ENCODE measurements at places on chromosomes 1 and 21.

DNA sequence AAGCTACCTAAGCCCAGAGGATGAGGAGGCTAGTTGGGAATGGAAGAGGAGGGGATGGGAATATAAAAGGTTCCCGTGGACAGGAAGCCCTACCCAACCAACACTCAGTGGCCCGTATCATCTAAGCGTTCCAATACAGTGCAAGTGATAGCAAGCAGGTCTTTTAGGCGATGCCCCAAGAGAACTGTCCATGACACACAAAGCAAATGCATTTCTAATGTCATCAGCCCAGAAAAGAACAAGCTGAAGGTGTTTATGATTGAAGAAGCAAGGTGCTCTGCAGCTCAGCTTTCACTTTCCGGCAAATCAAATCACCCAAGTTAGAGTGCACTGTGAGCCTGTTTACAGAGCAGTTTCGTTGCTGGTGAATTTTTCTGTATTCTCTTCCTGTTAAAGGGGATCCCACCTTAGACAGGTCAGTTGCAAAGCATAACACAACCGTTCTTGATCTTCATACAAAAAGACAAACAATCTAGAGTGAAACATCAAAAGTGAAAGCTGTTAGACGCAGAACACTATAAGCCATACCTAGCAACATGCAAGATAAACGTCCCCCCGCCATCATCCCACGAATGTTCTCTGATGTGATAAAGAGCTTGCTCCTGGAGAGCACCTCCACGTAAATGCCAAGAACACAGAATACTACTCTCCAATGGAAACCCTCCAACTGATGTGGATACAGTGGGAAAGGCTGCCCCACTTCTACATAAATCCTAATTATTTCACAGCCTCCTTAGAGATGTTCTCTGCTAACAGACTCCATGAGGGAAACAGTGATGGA lies 54.0 kb downstream of the PGBD5 start:
- no peak for DNase-seq

DNA sequence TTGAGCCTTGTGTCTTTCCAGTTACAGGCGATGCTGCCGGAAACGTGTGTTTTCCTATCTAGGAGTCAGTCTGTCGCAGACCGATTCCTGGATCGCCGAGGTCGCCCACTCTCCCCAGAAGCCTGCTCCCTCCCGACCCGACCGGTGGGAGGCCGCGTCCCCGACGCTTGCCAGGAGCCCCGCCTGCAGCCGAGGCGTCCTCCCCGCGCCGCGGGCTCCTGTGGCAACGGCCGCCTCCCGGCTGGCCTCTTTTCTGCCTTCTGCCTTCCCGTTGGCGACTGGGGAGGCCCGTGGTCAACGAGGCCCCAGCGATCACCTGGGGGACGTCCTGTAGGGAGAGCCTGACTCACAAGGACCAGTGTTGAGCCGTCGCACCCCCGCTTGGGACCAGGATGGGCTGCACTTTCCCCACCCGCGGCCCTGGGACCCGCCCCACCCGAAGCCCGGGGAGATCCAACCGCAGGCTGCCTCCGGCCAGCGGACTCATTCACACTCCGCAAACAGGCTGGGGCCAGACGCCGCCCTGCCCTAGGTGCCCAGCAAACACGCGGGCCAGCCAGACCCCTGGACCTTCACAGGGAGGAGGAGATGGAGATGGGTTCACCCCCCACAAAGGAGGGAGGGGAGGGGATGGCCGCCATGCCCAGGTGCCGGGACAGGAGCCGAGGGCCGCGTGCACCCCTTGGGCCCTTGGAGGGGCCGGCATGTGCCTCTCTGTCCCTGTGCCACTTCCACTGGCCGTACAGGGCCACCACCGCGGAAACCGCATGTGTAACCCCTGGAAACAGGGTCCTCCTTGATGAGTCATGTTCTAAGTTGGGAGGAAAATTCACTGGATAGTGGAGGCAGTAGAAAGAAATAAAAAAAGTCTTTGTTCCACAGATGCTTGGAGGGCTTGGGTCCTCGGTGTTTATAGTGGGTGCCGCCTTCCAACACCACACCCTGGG lies 7.2 kb upstream of the COL6A1 start:
- DNase-seq: no peak

DNA sequence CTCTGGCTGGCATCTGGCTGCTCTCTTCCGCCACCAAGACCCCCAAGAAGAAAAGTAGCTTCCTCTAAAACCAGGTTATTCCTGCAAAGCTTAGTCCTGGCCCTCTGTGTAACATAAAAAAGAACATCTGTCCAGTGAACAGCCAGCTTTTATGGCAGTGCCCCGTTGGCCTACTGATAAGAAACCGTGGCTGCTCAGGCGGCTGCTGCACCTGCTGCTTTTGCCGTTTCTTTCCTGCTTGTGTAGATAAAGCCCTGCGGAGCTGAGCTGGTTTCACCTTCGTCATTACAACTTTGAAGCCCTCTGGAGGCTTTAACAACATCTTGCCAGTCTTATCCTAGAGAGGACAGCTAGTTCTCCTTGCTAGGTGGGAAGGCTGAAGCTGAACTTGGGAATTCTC lies 20.5 kb downstream of the ELAPOR1 start:
- DNase-seq: no peak

DNA sequence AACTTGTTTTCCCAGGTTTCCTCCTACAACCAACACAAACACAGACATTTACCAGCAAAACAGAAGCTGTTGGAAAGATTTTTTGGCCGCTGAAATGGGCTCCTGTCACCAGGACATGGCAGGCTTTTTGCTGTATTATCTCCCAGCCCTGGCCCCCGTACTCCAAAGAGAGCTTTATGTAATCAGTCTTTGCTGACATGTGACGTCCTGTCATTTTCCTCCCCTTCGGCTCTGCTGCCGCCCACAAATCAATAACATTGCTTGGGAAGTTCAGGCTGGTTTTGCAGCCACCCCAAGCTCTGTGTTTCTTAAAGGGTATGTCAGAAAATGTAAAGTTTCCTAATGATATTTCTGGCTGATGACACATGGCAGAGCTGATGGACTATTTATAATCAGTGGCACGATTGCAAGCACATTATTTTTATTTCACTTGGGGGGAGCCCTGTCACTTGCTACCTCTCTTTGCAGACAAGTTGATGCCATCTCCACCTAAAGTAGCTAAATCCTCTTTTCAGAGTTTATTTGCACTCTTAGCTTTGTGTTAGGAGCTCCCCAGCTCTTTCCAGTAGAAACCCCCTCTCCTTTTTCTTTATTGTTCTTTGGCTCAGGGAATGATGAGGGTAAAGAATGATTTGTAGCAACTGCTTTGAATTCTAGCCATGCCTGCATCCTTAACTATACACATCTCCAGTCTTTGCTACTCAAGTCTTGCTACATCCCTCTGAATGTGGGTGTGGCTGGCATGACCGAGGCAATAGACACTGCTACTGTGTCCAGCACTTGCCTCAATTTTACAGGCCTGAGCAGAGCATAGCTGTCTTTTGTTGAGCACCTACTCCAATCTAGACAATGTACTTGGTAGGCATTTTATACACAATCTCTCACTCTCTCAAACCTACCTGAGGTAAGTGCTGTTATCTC lies 67.3 kb downstream of the ELAVL4 start:
- no peak for DNase-seq

GRCh38 chr21:36690628-36691554 lies 8.0 kb upstream of the SIM2 start:
- no peak for DNase-seq

- DNase-seq: no peak
Measured at GRCh38 chr1:6386371-6386949, 7.1 kb downstream of the ACOT7 start.

DNA sequence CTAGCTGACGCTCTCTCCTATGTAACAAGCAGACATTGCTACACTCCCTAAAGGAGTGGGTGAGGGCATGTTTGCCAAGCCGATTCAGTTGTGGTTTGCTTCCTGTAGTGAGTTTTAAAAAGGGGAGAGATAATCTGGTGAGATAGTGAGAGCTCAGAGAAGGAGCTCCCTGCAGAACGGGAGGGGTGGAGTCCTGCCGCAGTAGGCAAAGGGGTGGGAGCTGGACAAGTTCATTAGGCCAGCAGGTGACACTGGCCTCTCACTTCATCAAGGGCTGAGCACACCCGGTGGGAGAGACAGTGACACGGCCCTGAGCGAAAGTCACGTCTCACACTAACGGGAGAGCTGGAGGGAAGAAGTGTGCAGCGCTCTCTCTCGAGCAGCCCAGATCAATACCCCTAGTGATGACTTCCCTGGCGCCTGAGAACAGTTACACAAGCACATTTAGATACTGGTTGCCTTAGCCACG lies 144.0 kb upstream of the CD34 start:
- no peak for DNase-seq

DNA sequence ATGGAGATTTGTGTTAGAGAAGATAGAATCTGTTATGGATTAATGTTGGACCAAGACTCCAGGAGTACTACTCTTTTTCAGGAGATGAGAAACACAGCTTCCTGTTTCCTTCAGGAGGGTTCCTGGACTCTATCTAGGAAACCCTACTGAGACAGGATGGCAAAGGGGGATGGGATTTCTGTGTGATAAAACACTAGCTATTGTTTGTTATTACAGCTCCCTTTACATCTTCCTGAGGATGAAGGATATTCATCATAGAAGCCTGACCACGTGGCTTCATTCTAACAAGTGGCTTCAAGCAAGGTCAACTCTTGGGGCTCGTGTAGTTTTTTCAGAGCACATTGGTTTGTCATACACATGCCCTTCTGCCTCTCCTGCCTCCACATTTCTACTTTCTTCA lies 33.3 kb downstream of the RGL1 start:
- no peak for DNase-seq

DNA sequence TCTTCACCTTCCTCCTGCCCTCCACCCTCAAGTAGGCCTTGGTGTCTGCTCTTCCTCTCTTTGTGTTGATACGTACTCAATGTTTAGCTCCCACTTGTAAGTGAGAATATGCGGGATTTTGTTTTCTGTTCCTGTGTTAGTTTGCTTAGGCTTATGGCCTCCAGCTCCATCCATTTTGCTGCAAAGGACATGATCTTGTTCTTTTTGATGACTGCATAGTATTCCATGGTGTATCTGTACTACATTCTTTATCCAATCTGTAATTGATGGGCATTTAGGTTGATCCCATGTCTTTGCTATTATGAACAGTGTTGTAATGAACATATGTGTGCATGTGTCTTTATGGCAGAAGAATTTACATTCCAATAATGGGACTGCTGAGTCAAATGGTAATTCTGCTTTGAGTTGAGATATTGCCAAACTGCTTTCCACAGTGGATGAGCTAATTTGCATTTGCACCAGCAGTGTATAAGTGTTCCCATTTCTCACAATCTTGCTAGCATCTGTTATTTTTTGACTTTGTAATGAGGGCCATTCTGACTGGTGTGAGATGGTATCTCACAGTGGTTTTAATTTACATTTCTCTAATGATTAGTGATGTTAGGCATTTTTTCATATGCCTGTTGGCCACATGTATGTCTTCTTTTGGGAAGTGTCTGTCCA lies 272.7 kb downstream of the SDCCAG8 start:
- no peak for DNase-seq

DNA sequence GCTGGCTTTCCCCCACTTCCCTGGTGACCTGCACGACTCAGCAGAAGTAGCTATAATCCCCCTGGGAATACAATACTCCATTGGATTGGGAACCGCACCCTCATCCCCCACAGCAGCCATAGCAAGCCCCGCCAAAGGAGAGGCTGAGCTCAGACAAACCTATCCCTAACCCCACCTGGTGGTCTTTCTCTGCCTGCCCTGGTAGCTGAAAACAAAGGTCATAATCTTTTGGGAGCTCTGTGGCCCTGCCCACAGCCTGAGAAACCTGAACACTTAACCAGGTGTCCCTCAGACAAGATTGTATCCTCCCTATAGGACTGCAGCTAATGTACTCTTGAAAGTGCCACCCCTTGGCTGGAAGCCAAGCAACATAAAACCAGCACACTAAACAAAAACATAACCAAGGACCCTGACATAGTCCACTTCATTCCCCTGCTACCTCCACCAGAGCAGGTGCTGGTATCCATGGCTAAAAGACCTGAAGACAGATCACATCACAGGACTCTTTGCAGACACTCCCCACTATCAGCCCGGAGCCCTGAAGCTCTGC lies 71.6 kb upstream of the RUNX1 start:
- no peak for DNase-seq

GRCh38 chr1:79693441-79694114 lies 687.0 kb upstream of the ADGRL4 start:
- DNase-seq: no peak

GRCh38 chr1:114316204-114316603 lies 162.5 kb upstream of the SYT6 start:
- DNase-seq: no peak

DNA sequence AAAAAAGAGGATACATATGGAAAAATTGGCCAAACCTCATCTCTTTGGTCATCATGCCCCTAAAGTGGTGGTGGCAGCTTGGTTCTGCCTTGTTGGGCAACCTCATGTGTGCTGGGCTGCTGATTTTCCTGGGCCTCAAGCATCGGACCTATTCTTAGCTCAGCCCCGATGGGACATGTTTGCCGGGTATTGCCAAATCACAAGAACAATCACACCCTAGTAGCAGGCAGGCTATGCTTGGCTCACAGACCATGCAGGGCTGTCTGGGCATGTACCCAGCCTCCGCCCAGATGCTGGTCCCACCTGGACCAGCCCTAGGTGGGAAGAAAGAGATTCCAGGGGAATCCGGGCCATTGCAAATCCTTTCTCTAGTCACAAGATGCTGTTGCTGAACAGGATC lies 189.4 kb upstream of the FGGY start:
- DNase-seq: no peak

- DNase-seq: no peak
Measured at GRCh38 chr1:55384637-55385036, 169.5 kb upstream of the USP24 start.

GRCh38 chr1:185601189-185601588 lies 133.0 kb upstream of the HMCN1 start:
- DNase-seq: no peak

GRCh38 chr1:18057623-18058022 lies 50.0 kb upstream of the IGSF21 start:
- DNase-seq: no peak

- no peak for DNase-seq
Measured at GRCh38 chr1:156366378-156367166, 2.4 kb upstream of the RHBG start.

- DNase-seq: no peak
Measured at GRCh38 chr1:152048416-152049009, 11.7 kb upstream of the S100A11 start.

DNA sequence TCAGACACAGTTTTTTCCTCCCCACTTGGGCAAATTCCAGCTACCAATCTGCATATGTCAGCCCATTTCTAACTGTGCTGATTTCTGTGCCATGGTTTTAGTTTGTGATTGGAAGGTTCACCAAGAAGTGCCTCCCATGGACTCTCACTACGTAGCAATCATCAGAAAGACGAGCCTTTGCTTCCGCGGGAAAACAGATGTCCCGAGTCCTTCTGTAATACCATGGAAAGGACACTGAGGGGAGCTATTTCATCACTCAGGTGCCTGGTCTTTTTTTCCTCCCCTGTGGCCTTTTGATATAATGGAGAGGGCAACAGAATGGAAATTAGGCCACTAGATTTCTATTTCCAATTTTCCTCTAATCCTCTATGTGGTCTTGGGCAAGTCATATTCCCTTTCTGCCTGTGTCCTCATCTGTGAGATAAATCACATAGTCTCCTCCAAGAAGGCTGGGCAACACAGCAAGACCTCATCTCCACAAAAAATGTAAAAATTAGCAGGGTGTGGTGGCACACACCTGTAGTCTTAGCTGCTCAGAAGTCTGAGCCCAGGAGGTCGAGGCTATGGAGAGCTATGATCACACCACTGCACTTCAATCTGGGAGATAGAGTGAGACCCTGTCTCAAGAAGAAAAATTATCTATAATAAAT lies 24.8 kb downstream of the LEMD1 start:
- DNase-seq: no peak

GRCh38 chr1:244137725-244138124 lies 86.6 kb downstream of the ZBTB18 start:
- DNase-seq: no peak

Measured in AG04450 (cell line).